ENCODE measurements at places on chromosomes 6 and 20.

DNA sequence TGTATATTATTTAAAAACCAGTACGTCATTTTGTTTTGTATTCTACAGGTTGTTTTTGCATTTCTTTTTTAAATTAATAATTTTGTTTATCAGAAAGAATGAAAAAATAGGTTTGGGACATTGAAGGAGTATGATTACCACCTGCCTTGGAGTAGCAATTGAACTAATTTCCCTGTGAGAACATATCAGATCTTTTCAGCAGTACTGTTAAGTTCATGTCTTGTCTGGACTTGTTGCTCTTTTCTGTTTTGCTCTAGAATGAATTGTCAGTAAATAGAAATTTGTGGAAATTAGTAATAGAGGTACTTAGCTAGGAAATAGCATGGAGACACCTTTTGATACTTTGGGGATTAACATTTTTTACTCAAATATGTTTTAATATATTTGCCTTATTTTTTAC, 24.3 kb downstream of the HSF2 start:
- DNase-seq: no peak

GRCh38 chr6:2187826-2188225, 57.6 kb downstream of the GMDS start:
- DNase-seq: no peak

DNA sequence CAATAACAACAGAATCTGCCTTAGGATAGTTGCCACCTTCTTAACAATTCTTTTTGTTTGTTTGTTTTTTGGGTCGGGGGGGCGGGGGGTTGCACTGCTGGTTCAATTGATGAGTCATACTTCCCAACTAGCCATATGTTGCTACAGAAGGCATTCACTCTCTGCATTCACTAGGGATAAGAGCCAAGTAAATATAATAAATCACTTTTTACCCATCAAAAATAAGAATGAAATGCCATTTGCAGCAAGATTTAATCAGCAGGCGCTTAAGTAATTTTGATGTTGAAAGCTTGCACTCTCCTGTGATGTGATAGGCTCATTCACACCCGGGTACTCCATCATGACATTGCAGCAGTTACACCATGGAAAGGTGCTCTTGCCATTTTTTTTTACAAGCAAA, 209.8 kb downstream of the HIVEP2 start:
- no peak for DNase-seq

DNA sequence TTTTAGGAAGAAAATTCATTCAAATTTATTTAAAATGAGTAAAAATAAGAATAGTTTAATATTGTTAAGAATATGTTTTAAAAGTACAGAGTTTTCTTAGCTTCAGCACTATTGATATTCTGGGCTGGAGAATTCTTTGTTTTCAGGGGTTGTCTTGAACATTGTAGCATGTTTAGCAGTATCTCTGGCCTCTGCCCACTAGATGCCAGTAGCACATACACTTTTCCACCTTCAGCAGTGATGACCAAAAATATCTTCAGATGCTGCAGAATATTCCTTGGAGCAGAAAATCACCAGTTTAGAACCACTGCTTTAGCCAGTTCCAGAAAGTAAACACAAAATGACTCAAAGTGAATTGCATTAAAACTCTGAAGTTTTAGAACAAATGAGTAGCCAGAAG, 19.4 kb upstream of the SDHAF4 start:
- DNase-seq: no peak
